ENCODE measurements at places on chromosomes 7 and 10.
A peak's percentile ranks its signal among the peaks of the same experiment; 100 is the strongest.

DNA sequence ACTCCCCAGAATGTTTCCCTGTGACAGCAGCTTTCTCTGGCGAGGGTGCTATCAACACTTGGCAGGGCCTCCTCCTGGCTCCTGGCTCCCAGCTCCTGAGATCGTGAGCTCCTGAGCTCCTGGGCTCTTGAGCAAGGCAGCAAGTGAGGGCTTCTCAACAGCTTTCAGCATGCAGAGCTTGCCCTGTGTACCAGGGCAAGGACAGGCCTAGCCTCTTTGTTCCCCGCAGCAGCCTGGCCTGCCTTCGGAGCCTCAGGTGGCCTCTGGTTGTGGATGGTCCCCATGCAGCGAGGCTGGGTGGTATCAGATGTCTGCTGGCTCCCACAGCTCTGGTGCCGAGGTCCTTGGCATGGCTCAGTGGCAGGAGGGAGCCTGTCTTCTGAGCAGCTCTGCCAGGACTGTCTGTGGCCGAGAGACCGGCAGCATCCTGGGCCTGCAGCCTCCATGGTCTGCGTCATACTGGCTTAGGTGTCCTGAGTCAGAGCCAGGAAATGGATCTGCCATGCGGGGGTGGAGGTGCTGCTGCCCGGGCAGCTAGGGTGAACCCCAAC, 44.2 kb downstream of the ZMIZ1 start:
- no peak for DNase-seq

GRCh38 chr7:106893591-106893990, 28.5 kb downstream of the PIK3CG start:
- DNase-seq: no peak

GRCh38 chr10:86693721-86694369, 25.5 kb downstream of the LDB3 start:
- DNase-seq: peak; percentile 56

GRCh38 chr7:54839575-54840213, 80.7 kb upstream of the SEC61G start:
- no peak for DNase-seq

DNA sequence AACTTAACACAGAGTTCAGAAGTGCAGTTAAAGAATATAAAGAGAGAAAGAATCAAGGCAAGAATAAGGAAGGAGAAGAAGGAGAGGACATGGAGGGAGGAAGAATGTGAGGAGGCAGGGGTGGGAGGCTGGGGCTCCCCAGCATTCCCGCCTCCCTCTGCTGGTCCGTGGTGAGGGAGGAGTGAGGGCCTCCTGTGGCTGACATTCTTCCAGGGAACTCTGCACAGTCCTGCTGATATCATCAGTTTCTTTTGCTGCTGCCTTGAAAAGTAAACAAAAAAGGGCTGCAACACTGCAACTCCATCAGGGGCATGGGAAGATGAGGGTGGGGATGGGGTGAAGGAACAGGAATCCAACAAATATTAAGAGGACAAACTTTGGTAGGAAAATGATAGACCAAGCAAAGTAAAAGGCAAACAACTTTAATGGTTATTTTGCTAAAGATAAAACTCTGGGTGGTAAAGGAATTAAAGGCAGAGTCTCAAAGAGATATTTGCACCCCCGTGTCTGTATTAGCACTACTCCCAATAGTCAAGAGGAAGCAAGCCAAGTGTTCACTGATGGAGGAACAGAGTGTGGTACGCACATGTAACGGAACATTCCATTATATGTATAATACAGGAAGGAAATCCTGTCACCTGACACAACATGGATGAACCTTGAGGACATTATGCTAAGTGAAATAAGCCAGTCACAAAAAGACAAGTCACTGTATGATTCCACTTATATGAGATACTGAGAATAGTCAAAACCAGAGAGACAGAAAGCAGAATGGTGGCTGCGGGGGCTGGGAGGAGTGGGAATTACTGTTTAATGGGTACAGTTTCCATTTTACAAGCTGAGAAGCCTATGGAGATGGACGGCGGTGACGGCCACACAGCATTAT, 8.0 kb upstream of the SPOCK2 start:
- DNase-seq: no peak

GRCh38 chr7:117062300-117062699, 109.0 kb downstream of the ST7 start:
- DNase-seq: no peak

Measured in CD4-positive, alpha-beta T cell treated with Interleukin-6 for 4 hours (primary cell).